ENCODE measurements at places on chromosomes 2 and 18. TPM values are rescaled to one million over a fixed set of nuclear protein-coding genes. Genes with fewer than 3 reads are reported as not detected.

- no peak for DNase-seq
- no peak overlapping the region for H3K27ac ChIP-seq
- H3K4me3 ChIP-seq: no peak overlapping the region
- H3K36me3 ChIP-seq: no peaks in the 10 kb centered on the region
These were observed 249.3 kb upstream of the SYT4 start for GRCh38 chr18:43526426-43527145.

DNA sequence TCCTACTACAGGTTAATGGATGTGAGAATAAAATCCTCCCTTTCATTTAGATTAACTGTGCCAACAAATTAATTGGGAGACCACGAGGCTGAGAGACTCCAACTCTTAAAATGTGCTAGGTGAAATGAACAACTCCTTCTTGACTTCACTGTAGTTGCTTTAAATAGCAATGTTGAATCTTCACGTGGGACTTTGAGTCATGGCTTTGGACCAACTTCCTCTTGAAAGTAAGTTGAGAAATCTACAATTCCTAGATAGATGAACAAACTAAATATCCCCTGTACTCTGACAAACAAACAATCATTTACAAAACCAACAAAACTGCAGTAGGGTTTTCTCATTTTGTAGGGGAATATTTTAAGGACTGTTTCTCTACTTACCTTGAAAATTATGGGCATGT is 291.9 kb upstream of the SPRED2 start:
- H3K36me3 ChIP-seq: no peaks in the 10 kb centered on the region
- H3K4me3 ChIP-seq: no peak overlapping the region
- peaks cover 6% of the 10 kb centered on the region for H3K4me1 ChIP-seq
- no peak for DNase-seq
- no peaks in the 10 kb centered on the region for H3K27me3 ChIP-seq

GRCh38 chr18:74473976-74474640 is 17.0 kb upstream of the DIPK1C start:
- no peaks in the 10 kb centered on the region for H3K36me3 ChIP-seq
- no peak overlapping the region for H3K27ac ChIP-seq
- no peaks in the 10 kb centered on the region for H3K27me3 ChIP-seq
- H3K4me3 ChIP-seq: no peak overlapping the region
- no peak for DNase-seq

GRCh38 chr2:218781691-218782527 is at the start of gene CYP27A1:
Gene CYP27A1 (plus strand): TSS chr2:218782147. CDS start chr2:218782183, 36 bp downstream.
- no peaks in the 10 kb centered on the region for H3K27me3 ChIP-seq
- DNase-seq: no peak
- peak within 1 kb of the TSS; percentile 68 for H3K4me3 ChIP-seq
- H3K27ac ChIP-seq: peak within 1 kb of the TSS; percentile 84

DNA sequence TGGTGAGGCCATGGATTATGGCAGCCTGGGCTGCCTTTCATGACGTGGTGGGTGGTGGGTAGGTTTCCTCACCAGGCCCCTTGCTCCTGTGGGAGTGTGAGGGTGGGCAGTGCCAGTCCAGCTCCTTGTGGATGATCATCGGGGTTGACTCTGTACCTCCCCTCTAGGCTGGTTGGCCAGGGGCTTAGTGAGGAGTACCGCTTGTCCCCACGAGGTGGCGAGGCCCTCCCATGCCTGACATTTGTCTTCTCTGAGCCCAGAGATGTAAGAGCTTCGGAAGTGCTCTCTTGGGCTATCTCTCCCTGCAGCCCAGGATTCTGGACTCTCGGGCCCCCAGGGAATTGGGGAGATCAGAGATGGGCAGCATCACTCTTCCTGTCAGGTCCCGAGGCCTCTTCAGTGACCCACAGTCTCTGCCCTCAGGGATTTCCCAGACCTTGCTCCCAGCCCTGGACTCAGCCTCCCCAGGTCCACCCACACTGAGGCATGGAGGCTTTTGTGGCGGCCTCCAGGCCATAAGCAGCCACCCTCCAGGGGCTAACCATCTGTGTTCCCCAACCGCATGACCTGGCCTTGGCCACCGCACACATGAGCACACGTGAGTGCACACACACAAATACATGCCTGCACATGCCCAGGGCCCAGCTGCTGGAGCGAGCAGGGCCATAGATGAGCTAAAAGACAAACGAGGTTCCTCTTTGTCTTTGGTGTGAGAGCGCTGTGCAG is 6.5 kb downstream of the SPR start:
- H3K27me3 ChIP-seq: peaks cover 42% of the 10 kb centered on the region
- H3K4me1 ChIP-seq: peaks cover 18% of the 10 kb centered on the region
- H3K27ac ChIP-seq: no peak overlapping the region
- H3K36me3 ChIP-seq: peaks cover 19% of the 10 kb centered on the region

DNA sequence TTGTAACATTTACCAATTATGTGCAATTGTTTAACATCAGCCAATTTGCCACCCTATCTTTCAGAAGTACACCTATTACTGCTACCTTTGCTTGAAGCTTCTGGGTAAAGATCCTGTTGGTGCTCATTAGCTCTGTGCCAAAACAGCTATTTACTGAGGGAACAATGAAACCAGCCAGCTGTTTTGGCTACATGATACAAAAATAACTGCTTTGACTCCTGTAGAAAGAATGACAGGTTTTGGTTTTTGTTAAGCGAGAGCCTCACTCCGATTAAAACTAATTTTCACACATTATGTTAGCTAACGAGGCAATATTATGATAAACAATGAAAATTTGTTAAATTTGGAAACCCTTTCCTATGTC is 907.0 kb downstream of the EPHA4 start:
- H3K36me3 ChIP-seq: no peaks in the 10 kb centered on the region
- DNase-seq: no peak
- H3K4me3 ChIP-seq: no peak overlapping the region
- no peaks in the 10 kb centered on the region for H3K4me1 ChIP-seq

GRCh38 chr18:32435631-32436500 is 34.8 kb downstream of the GAREM1 start:
- DNase-seq: no peak
- no peak overlapping the region for H3K4me3 ChIP-seq
- H3K27me3 ChIP-seq: no peaks in the 10 kb centered on the region
- H3K36me3 ChIP-seq: no peaks in the 10 kb centered on the region
- H3K4me1 ChIP-seq: peaks cover 27% of the 10 kb centered on the region
- no peak overlapping the region for H3K27ac ChIP-seq

DNA sequence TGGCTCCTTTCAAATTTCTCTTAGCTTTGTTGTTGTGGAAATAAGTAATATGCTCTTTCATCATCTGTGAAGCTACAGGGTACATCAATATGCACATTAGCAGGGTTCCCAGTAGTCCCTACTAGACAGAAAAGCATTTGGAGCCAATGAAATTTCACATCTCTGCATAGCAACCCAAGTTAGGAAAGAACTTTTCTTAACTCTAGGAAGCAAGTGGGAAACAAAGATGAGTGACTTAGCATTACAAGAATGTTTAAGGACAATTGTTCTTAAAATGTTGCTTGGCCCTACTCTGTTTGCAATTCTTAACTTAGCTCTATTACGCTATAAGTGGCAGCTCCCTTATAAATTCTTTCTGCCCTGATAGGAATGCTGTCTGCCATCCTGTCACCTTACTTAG is 39.6 kb downstream of the ZEB2 start:
- peaks cover 59% of the 10 kb centered on the region for H3K4me1 ChIP-seq
- DNase-seq: no peak
- no peak overlapping the region for H3K4me3 ChIP-seq
- no peaks in the 10 kb centered on the region for H3K36me3 ChIP-seq
- no peak overlapping the region for H3K27ac ChIP-seq

DNA sequence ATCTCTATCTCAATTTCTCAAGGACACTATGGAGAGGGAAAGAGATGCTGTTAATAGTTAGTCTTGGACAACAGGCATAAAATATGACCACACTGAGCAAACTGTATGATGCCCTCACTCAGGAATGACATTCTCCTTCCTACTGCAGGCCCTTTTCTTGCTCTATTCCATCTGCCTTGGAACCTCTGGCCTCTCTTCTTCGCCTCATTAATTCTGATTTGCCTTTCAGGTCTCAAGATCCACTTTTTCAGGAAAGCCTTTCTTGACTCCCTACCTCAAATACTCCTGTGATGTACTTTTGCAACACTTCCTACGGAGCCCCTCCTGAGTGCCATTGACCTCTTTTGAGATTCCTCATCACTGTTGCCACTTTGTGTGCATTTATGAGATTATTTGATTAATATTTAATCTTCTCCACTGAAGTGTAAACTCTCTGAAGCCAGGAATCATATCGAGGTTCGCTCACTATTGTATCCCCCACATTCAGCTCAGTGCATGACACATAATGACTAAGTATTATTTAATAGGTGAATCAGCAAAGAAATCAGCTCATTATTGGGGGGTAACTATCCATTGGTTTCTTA is 21.3 kb upstream of the SPP2 start:
- DNase-seq: no peak
- no peak overlapping the region for H3K4me3 ChIP-seq
- peaks cover 5% of the 10 kb centered on the region for H3K4me1 ChIP-seq
- H3K36me3 ChIP-seq: no peaks in the 10 kb centered on the region

DNA sequence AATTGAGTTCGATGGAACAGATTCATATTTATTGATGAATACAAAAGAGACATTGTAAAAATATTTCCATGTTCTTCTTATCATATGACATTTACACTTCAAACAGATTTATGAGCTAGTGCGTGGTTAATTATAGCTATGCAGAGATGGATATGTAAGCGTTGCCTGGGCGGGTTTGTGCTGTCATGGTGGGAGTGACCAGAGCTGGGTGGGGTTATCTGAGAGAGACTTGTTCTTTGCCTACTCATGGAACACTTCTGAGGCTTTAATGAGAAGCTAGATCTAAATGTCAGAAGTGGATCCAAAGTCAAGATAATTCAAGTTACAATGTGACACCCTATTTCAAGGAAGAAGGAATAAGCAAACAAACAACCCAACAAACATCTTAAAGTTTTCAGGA is 162.3 kb upstream of the ZEB2 start:
- H3K4me3 ChIP-seq: no peak overlapping the region
- no peaks in the 10 kb centered on the region for H3K27me3 ChIP-seq
- DNase-seq: no peak
- H3K36me3 ChIP-seq: no peaks in the 10 kb centered on the region

- H3K4me1 ChIP-seq: no peaks in the 10 kb centered on the region
- no peak overlapping the region for H3K4me3 ChIP-seq
- no peaks in the 10 kb centered on the region for H3K27me3 ChIP-seq
- no peaks in the 10 kb centered on the region for H3K36me3 ChIP-seq
- no peak overlapping the region for H3K27ac ChIP-seq
These were observed 26.4 kb downstream of the STPG4 start for GRCh38 chr2:47128705-47129104.

DNA sequence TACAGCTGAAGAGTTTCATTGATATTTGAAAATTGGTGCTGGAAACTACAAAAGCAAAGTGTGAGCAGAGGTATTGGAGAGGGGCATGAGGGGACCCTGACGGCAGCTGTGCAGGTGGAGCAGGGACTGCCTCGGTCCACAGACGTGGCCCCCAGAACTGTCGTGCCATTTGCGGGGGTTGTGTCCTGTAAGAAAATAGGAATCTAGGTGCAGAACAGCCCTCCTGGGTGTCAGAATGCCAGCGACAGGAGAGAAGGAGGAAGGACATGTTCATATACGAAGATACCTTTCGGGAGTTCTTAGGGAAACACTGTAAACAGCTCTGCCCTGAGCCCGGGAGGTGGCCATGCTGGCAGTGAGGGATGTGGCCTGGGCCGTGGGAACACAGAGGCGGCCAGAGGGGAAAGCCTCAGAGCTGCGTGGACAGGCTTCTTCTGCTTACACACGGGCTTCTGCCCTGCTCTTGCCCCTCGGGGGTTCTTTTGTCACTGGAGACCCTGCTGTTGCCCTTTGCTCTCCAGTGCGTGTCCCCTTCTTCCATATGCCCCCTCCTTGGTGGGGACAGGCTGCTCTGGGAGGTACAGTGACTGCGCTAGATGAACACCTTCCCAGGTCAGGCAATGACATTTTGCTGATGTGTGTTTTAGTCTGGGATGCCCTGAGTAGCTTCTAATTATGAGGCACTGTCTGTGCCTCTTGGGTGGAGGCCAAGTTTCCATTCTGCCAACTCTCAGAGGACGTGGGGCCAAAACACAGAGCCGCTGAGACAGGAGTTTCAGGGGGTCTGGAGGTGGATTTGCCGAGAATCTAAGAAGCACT is 81.9 kb upstream of the TXNDC2 start:
- H3K36me3 ChIP-seq: no peaks in the 10 kb centered on the region
- H3K4me3 ChIP-seq: peak overlapping the region; percentile 20
- H3K4me1 ChIP-seq: peaks cover 60% of the 10 kb centered on the region
- DNase-seq: no peak
- peak overlapping the region; percentile 74 for H3K27ac ChIP-seq

GRCh38 chr2:67857836-67858235 is 205.0 kb downstream of the C1D start:
- DNase-seq: no peak
- no peak overlapping the region for H3K4me3 ChIP-seq
- no peak overlapping the region for H3K27ac ChIP-seq
- H3K4me1 ChIP-seq: no peaks in the 10 kb centered on the region
- H3K27me3 ChIP-seq: no peaks in the 10 kb centered on the region

Gene MC2R
- total RNA-seq: not detected

Gene HOXD11
- not detected for total RNA-seq

Gene POTEC
- total RNA-seq: not detected

Gene FAM210A
- 10.4 TPM for total RNA-seq

Gene RNF181
- total RNA-seq: 137 TPM

Gene ATF2
- total RNA-seq: 45.2 TPM

Gene DCDC2C
- total RNA-seq: not detected

Gene STK39
- 48.2 TPM for total RNA-seq

Gene PID1
- total RNA-seq: 68.7 TPM

All from esophagus muscularis mucosa (tissue), 4 donors.